Suppressor macrophage (primary cell): ENCODE measurements at places on chromosomes 12 and 14.

DNA sequence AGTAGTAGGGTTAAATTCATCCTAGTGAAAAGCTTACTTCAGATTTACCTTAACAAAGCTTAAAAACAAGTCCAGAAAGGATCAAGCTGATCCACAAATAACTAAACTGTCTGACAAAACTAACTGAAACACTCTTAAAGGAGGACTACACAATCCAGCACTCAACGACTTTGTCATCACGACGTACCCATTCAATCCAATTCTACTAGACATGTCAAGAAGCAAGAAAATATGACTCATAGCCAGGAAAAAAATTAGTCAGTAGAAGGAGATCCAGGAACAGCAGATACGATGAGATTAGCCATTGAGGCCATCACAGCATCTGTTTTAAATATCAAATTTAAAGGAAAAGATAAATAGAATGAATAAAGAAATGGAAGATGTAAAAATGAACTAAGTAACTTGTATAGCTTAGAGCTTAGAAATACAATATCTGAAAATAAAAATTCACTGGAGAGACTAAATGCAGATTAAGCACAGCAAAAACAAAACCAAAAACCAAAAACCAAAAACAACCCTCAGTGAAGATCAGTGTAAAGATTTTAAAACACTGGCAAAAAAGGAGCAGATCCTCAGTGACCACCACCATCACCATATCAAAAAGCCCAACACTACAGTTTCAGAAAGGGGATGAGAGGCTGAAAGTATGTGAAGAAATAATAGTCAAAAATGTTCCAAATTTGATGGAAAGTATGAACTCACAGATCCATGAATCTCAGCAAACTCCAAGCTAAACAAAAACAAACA, 95.0 kb upstream of the CCND2 start:
- no peak for DNase-seq

DNA sequence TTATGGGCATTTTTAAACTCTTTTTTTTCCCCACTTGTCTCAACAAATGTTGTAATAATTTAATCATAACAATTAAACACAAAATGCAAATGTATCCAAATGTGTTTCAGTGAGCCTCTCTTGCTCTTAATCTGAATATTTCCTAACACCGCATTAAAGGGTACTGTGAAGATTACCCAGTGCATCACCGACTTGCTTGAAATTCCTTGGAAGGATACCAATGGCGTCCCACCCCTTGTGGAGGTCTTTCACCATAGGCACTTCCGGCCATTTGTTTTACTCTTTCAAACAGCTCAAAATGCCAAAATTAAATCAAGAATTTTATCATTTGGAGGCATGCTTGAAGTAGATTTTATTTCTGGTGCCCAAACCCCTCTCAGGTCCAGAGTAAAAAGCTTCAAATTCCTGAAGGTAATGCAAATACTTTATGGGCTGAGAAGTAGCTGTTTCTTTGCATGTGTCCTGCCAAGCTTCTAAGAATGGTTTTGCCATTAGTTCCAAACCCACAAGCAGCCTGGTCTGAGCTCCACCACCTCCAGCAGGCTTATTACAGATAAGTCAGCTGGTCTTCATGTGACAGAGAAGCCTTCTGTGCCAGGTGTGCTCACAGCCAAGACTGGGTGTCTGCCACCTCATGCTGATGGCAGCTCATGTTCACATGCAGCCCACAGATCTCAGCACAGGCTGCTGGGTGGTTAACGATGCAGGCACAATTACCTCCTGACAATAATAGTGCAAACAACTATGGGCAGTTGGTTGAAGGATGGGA, 16.4 kb upstream of the NUDT4 start:
- no peak for DNase-seq

GRCh38 chr12:79658221-79658620, 32.5 kb downstream of the PAWR start:
- no peak for DNase-seq

- no peak for DNase-seq
These were observed 300.7 kb downstream of the ERC1 start for GRCh38 chr12:1291601-1292332.

- DNase-seq = no peak
These were observed 734 bp downstream of the COX6A1 start for GRCh38 chr12:120438495-120439198.

GRCh38 chr14:64855721-64856528, 23.8 kb downstream of the SPTB start:
- DNase-seq = no peak

DNA sequence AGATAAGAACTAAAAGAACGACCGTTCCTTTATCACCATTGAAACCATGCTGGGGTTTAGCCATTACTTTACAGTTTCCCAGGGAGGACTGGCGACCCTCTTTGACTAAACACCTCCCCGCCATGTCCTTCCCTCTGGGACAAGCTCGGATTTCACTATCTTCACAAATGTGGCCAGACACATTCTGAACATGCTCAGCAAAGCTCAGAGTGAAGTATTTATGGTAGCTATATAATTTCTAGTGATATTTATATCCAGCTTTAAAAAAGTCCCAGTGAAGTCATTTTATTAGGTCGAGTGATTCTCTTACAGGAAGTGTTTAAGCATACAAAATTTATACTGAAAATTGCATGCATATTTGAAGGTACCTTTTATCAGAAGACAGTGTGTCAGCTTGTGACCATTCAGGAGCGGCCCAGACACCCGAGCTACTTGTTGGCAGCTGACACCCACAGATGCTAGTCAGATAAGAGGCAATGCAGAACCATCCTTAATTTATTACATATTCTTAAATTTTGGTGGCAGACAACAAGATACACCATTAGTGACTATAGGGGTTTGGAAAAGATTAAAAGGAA, 36.8 kb downstream of the NIN start:
- DNase-seq = no peak

- DNase-seq = no peak
These were observed 43.4 kb upstream of the AMN start for GRCh38 chr14:102878970-102879460.

DNA sequence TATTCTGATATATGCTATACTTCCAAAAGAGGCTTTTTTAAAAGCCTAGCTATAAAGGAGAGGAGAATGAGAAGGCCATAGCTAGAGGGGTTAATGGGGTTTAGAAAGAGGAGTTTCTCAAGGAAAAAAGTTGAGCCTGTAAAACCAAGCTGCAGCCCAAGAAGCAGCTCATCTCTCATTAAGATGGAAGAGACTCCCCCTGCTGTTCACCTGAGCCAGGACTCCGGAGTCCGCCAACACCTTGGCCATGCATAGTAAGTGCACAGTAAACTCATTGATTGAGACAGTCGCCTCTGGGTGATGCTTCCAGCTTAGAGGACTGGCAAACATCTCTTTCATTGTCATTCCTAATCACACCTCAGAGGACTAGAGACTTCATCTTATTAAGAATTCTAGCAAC, 46.2 kb downstream of the ANO2 start:
- no peak for DNase-seq
